ENCODE measurements at places on chromosomes 16 and 17. TPM values are rescaled to one million over a fixed set of nuclear protein-coding genes. Genes with fewer than 3 reads are reported as not detected.
A peak's percentile ranks its signal among the peaks of the same experiment; 100 is the strongest.

- no peak for DNase-seq
Observed at GRCh38 chr17:58245428-58246103, 7.2 kb downstream of the LPO start.

Gene BCL6B
- 0.07 TPM for total RNA-seq

Gene BCAS3
- total RNA-seq = 8.4 TPM

- DNase-seq = no peak
Observed at GRCh38 chr17:46817151-46817900, 1.2 kb downstream of the WNT3 start.

- DNase-seq = no peak
Observed at GRCh38 chr17:77885678-77886386, 72.7 kb upstream of the TNRC6C start.

DNA sequence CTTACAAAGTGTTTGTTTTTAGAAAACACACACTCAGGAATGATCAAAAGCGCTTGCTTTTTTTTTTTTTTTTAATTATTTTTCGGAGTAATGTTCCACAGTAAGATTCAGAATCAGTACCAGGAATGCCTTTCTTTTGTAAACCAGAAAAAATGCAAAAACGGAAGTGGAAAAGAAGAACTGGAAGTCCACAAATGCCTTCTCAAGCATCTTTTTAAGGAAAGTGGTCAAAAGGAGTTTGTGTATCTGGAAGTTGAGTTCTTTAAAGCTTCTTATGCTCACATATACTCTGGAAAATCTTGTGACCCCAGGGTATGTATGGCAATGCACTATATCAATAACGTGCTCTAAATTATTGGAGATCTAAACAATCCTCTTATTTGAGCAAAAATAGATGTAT lies 126.0 kb downstream of the ABCA8 start:
- no peak for DNase-seq

Gene SGSH
- 11.8 TPM for total RNA-seq

GRCh38 chr17:67585077-67585602 lies 132.6 kb upstream of the NOL11 start:
- no peak for DNase-seq

Gene TRAF4
- total RNA-seq = 82.6 TPM

GRCh38 chr17:11980813-11981212 lies 16.5 kb downstream of the ZNF18 start:
- DNase-seq = no peak

Gene HES7
- 1.0 TPM for total RNA-seq

DNA sequence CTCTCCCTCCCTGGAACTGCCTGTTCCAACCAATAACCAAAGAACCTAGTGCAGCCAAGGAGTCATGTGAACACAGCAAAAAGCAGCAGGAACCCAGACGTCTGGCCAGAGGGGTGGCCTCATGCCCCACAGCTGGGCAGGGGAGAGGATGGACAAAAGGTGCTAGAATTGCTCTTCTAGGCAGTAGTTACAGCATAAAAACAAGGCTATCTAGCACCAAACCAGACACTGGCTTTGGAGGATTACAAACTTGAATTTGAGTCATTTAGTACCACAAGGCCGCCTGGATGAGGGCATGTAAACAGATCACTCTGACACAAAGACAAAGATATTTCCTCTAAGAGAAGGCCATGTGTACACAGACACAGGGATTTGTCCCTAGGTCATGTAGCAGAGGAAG lies 423.3 kb upstream of the MAF start:
- no peak for DNase-seq

DNA sequence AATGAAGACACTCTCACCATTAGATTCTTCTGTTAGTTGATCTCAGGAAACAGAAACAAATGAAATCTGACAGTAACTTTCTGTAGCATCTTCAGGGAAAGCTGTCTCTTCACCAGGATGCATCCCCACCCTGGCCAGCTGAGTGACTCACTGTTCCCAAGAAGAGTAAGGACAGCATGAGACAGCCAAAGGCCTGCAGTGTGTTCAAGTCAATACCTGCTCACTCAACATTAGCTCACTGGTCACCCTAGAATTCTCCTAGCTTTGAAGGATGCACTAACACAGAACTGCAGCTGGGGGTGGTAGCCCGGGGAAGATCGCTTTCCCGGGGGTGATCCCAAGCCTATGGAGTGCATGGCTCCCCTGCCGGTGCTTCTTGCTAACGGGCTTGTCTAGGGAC lies 28.2 kb upstream of the CLEC18B start:
- DNase-seq = peak; percentile 93

Gene C16orf74
- 94.7 TPM for total RNA-seq

Gene AIPL1
- total RNA-seq = not detected

DNA sequence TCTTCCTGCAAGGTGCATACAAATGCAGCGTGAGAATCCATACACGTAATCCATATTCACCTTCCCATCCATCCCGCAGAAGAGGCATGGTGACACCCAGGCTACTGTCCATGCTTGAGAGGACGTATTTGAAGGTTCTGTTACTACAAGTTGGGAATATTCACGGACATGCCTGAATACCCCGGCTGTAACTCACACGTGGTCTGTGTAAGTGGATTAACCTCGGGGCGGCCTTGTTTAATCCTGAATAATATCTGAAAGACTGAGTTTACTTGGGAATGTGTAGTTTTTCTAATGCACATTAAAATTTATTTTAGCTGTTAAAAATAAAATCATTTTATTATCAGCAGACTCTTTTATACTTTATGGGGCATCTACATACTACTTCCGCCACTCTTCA lies 13.1 kb downstream of the CPSF4L start:
- no peak for DNase-seq

DNA sequence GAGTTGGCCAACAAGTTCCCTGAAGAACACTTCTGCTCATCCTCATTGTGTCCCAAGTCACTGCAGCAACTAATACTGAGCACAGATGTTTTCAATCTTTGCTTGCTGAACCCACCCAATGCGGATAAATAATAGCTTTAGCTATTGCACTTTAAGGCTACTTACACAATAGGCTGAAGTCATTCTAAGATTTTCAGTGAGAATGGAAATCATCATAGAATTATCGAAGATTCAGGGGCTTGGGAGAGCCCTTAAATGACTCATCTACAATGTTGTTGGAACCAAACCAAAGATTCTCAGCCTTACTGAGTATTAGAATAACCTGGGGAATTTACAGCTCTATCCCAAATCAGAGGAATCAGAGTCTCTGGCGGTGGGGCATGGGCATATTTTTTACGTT lies 51.2 kb downstream of the SYCE1L start:
- DNase-seq = no peak

DNA sequence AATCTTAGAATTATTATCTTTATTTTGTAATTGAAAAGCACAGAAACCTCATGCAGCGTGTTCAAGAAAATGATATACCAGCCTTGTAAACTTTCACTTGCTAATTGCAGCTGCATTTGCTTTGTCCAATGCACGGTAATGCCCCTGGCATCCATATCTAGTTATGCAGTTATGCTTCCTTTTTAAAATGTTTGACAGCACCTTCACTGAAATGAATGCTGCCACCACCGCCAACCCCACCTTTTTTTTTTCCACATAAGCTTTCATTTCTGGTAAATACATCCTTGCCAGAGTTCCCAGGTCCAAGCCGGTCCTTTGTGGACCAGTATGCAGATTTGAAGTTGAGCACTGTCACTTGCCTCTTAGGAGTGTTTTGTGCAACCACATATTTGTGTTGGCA lies 338.8 kb downstream of the WWOX start:
- DNase-seq = no peak

Gene CBFA2T3
- total RNA-seq = 0.20 TPM

GRCh38 chr16:65229191-65229662 lies 107.4 kb upstream of the CDH11 start:
- peak; percentile 29 for DNase-seq

Measured in foreskin keratinocyte (primary cell).